Adrenal gland (tissue), 19 donors: ENCODE measurements at places on chromosomes 11 and 22. TPM values are rescaled to one million over a fixed set of nuclear protein-coding genes. Genes with fewer than 3 reads are reported as not detected.

The WT1 gene
- 2.8 TPM for total RNA-seq

The OR8D4 gene
- not detected for total RNA-seq

DNA sequence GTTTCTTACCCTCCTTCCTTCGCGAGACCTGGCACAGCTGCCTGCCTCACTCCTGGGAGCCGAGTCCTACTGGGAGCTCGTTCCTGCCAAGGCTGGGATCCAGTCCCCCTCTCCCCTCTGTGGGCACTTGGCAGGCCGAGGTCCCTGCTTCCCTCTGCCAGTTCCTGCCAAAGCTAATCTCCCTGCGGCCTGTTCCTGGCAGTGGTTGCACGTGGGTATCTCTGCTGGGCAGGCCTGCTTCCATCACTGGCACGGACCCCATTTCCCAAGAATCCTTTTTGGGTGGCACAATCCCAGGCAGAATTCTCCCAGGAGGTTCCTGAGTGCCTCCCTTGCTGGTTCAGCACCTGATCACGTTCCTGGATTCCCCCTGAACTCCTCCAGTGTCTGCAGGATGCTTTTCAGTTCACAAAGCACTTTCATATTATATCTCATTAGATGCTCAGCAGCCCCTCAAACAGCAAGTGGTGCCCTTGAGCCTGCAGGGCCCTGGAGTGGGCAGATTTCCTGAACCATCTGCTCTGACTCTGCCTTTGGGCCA, 96.5 kb downstream of the RRM1 start:
- H3K4me1 ChIP-seq, result peaks cover 11% of the 10 kb centered on the region
- DNase-seq, result no peak
- no peaks in the 10 kb centered on the region for H3K27me3 ChIP-seq
- H3K27ac ChIP-seq, result no peak overlapping the region

DNA sequence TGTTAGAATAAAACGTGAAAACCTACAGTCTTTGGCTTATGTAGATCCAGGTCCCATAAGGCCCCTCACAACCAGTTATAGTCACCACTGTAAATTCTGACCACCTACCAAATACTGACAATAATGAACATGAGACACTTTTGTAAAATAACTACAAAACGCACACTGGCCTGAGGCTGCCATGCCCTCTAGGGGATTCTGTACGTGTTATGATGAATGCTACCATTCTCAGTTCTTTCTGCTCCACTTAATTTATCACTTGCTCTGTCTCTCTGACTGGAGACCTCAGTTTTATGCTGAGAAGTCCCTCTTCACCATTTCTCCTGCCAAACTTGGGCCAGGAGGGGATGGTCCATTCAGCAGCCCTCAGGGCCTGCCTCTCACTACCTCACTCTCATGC, 18.7 kb upstream of the TMPRSS5 start:
- H3K27ac ChIP-seq, result no peak overlapping the region
- peaks cover 7% of the 10 kb centered on the region for H3K4me1 ChIP-seq
- no peak for DNase-seq
- H3K4me3 ChIP-seq, result no peak overlapping the region

The JRKL gene
- total RNA-seq, result 5.2 TPM

DNA sequence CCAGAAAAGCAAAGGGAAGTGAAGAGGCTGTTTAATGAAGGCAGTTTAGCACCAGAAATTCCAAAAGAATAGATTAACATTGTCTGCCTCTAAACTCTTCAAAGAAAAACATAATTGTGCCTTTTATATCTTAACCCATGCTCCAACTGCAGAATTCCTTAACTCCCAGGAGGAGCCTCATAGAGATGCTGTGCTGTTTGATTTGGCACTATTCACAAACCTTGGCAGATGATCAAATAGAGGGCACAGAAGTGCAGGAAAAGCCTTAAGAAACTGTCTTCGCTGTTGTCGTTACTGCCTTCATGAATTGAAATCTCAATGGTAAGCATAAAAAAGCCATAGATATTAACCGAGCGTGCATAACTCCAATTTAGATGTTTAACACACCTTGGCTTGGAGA, 124.1 kb upstream of the MPPED2 start:
- no peaks in the 10 kb centered on the region for H3K27me3 ChIP-seq
- H3K4me1 ChIP-seq, result no peaks in the 10 kb centered on the region
- H3K4me3 ChIP-seq, result no peak overlapping the region

- H3K36me3 ChIP-seq, result no peaks in the 10 kb centered on the region
- DNase-seq, result no peak
- no peak overlapping the region for H3K4me3 ChIP-seq
- H3K27ac ChIP-seq, result no peak overlapping the region
- H3K4me1 ChIP-seq, result no peaks in the 10 kb centered on the region
Observed at GRCh38 chr11:88604260-88604659, 266.7 kb upstream of the CTSC start.

The A4GALT gene
- 11.4 TPM for total RNA-seq

The P4HA3 gene
- total RNA-seq, result 0.84 TPM

The MOGAT2 gene
- not detected for total RNA-seq

- no peak overlapping the region for H3K27ac ChIP-seq
- no peaks in the 10 kb centered on the region for H3K4me1 ChIP-seq
- no peaks in the 10 kb centered on the region for H3K27me3 ChIP-seq
- no peak for DNase-seq
Observed at GRCh38 chr11:61453695-61454094, 23.8 kb downstream of the SDHAF2 start.

- no peaks in the 10 kb centered on the region for H3K4me1 ChIP-seq
- H3K4me3 ChIP-seq, result no peak overlapping the region
- no peaks in the 10 kb centered on the region for H3K36me3 ChIP-seq
- H3K27ac ChIP-seq, result no peak overlapping the region
- DNase-seq, result no peak
Observed at GRCh38 chr11:44941259-44942021, 9.2 kb downstream of the TP53I11 start.

The CYTH4 gene
- total RNA-seq, result 36.2 TPM

DNA sequence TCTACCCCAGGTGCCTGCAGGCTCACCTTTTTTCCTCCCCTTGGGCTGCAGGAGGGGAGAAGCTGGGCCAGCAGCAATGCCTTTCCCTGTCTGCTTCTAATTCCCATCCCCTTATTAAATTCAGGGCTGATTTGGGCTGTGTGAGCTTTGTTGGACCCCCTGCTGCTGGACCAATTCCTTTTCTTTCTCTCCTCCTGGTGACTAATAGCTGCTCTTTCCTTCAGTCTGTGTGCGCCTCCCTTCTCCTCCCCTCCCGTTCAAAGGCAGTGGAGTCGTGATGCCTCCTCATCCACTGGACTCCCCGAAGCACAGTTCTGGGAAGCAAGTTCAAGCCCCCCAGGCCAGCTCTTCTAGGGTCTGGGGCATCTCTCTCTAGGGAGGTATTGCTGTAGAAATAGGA, 567.9 kb upstream of the CADM1 start:
- H3K4me1 ChIP-seq, result no peaks in the 10 kb centered on the region
- H3K27ac ChIP-seq, result no peak overlapping the region
- no peak for DNase-seq
- H3K4me3 ChIP-seq, result no peak overlapping the region

The BAD gene
- total RNA-seq, result 100 TPM

The MMP8 gene
- total RNA-seq, result 0.11 TPM
